CMK (cell line): ENCODE measurements at places on chromosomes 7 and 10.
A peak's percentile ranks its signal among the peaks of the same experiment; 100 is the strongest.

- DNase-seq = no peak
Observed at GRCh38 chr10:49614242-49615198, 683 bp downstream of the CHAT start.

DNA sequence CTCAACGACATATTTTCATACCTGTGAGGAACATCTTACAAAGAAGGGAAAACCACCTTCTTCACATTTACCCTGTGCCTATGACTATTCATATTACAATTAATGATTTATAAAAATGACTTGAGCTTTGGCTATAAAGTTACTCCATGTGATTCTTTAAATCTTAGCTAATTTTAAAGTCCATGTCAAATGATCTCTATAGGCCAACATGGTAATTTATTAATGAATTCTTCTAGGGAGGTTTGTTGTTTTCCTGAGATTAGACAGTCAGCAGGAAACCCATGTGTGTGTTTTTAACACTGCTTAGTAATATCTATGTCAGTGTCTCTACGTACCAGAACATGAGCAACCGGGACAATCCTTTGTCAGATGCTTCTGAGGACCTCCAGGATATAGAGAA is 307.3 kb downstream of the IPMK start:
- no peak for DNase-seq

- DNase-seq = no peak
Observed at GRCh38 chr10:69837261-69837660, 35.6 kb downstream of the COL13A1 start.

GRCh38 chr7:123784263-123784662 is 35.5 kb upstream of the WASL start:
- DNase-seq = no peak

DNA sequence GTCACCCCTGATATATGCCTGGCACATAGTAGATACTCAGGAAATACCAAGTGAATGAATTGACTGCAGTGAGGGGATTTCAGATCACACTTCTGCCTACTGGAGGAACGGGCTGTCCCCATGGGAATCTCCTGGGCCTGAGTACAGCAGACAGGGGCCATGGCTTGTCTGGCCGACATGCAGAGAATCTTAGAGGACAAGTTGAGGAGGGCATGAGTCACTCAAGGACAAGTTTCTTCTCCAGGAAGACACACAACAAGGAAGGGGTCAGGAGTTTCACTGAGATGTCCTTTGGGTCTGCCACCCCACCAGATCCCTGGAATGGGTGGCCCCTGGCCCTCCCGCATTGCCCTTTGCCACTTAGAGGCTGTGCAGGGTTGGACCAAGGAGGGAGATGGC is 20.7 kb downstream of the PLPP4 start:
- no peak for DNase-seq

DNA sequence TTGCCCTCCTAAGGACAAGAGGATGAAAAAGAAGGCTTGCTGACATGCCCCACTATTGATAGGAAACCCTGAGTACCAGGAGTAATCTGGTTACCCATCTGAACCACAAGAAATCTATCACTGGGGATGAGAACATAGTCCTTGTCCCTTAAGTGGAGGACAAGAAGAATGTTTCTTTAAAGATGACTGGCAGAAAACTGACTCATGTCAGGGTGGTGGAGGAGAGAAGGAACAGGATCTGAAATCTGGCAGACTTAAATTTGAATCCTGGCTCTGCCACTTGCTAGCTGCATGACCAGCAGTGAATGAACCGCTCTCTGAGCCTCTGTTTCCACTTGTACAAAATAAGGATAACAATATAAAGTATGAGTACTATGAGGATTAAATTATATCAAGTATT is 38.9 kb upstream of the XPNPEP1 start:
- DNase-seq = no peak

GRCh38 chr7:91683823-91684222 is 196.7 kb downstream of the MTERF1 start:
- peak; percentile 17 for DNase-seq

GRCh38 chr10:103733045-103733419 is 122.3 kb downstream of the SH3PXD2A start:
- DNase-seq = no peak

DNA sequence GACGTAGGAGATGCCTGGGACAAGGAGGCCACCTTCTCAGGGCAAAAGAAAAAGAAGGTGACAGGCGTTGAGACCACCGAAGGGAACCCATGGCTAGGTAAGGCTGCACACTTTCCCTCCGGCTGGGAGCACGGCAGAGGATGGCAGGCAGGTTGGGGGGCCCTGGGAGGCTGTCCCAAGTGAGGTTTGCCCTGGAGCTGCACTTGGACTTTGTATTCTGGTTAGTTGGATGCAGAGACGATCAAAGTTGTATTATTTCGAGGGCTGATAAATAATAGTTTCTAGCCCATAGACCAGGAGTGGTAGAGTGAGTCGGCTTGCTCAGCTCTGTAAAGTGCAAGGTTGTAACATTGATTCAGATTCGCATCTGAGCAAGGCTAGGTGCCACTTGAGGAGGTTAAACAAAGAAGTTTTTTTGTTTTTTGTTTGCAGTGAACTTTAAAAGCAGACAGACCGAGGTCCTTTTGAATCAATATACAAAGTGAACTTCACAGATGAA is 608 bp downstream of the ENTPD7 start:
- DNase-seq = no peak

GRCh38 chr7:43729924-43730248 is 563 bp upstream of the COA1 start:
- DNase-seq = no peak

DNA sequence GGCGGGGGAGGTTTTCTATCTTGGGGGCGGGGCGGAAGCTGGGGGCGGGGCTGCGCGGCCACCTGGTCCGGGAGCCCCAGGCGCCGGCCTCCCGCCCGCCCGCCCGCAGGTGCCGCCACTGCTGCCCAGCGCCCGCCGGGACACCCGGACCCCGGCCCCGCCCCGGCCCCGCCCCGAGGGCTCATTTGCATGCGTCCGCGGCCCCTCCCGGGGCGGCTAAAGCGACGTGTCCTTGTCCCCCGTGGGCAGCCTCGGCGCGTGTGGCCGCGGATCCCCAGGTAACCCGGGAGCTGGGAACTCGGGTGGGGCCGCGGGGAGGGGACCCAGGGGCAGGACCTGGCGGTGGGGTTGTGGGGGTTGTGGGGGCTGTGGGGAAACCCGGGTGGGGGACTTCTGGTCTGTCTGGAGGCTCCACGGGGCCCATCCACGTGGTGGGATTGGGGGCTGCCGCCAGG is at the start of gene BHLHA15:
Gene BHLHA15, plus strand, starts transcription at position 219 of the 455 bp plus-strand sequence. CDS start 871 bp downstream, outside the sequence.
- DNase-seq = no peak

GRCh38 chr10:132768346-132769248 is 17.4 kb downstream of the NKX6-2 start:
- DNase-seq = no peak

GRCh38 chr7:21426286-21427181 is 1.3 kb upstream of the SP4 start:
- no peak for DNase-seq

GRCh38 chr7:141864765-141865447 is 23.6 kb upstream of the PRSS37 start:
- DNase-seq = no peak

GRCh38 chr7:130966246-130967009 is 232.4 kb upstream of the KLF14 start:
- no peak for DNase-seq

DNA sequence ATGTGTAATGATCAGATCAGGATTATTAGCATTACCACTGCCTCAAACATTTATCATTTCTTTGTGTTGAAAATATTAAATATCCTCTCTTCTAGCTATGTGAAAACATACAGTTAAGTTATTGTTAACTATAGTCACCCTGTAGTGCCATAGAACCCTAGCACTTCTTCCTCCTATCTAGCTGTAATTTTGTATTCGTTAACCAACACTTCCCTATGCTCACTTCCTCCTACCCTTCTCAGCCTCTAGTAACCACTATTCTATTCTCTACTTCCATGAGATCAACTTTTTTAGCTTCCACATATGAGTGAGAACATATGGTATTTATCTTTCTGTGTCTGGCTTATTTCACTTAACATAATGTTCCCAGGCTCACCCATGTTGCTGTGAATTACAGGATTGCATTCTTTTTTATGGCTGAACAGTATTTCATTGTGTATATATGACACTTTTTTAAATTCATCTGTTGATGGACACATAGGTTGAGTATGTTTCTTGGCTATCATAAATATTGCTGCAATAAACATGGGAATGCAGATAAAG is 132.7 kb upstream of the RHOBTB1 start:
- DNase-seq = no peak

DNA sequence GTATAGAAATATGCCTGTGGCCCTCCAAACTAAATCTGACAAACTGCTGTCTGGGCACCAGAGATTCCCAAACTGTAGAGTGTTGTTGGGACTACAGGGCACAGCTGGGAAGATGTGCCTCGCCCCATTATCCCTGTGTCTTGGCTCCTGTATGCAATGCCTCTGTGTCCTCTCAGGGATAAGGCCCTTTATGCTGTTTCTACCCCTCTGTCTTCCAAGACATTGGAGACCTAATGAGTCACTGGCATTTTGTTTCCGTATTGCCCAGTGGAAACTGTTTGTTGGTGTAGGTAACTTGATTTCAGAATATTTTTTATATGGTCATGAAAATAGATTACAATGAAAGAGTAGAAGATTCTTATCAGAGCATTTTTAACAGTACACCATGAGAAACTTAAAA is 183.2 kb downstream of the GLI3 start:
- DNase-seq = no peak

GRCh38 chr10:17004801-17005380 is 124.7 kb downstream of the CUBN start:
- DNase-seq = no peak

- DNase-seq = no peak
Observed at GRCh38 chr7:2893411-2893861, 49.3 kb upstream of the GNA12 start.

DNA sequence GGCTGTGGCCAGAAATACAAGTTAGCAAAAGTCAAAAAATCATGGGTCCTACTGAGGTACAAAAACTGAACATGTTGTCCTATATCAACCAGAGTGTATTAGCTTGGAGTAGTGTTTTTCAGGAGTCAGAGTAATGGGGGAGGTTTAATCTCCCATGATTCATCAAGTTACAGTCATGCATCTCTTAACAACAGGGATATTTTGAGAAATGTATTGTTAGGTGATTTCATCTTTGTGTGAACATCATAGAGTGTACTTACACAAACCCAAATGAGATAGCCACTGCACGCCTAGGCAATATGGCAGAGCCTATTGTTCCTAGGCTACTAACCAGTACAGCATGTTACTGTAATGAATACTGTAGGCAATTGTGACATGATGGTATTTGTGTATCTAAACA is 14.9 kb upstream of the TES start:
- DNase-seq = no peak

GRCh38 chr10:100886091-100886490 is 26.7 kb upstream of the SLF2 start:
- DNase-seq = no peak

DNA sequence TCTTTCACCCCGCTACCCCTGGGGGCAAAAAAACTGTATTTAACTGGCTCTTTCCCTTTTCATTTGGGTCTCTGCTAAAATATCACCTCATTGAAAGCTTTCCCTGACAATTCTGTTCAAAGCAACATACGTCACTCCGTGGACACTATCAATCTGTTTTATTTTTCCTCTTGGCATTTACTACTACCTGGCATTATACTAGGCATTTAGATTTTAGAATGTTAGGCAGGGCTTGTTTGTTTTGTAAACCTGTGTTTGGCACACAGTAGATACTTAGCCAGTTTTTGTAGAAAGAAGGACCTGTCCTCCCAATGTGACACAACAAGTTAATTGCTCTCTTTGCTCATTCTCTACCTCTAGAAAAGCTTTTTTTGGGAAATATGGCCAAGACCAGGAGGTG is 26.5 kb upstream of the PDK4 start:
- no peak for DNase-seq

DNA sequence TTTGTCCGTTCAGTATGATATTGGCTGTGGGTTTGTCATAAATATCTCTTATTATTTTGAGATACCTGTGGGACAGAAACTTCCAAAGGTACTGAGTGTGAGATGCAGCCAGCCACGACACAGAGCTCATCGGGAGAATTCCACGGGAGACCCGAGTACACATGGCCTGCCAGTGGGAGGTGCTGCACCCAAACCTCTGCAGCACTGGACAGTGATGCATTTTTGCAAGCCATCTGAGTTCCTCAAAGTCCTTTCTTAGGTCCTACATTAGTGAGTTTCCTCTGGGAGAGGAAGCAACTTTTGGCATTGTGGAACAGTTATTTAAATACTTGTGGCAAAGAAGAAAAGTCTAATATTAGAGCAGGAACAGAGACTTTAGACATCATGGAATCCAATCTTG is 77.5 kb downstream of the ARID5B start:
- no peak for DNase-seq

- no peak for DNase-seq
Observed at GRCh38 chr7:91566402-91566732, 302.1 kb downstream of the FZD1 start.

DNA sequence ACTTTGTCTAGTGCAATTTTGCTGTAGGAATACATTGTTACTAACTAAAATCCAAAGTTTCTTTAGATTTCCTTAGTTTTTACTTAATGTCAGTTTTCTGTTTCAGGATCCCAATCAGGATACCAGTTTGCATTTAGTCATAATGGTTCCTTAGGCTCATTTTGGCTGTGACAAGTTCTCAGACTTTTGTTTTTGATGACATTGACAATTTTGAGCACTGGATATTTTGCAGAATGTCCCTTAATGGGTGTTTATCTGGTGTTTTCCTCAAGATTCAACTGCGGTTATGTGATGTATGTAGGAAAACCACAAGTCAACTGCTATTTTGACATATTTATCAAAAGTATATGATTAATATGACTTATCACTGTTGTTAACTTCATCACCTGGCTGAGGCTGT is 482.6 kb downstream of the PCDH15 start:
- DNase-seq = no peak

DNA sequence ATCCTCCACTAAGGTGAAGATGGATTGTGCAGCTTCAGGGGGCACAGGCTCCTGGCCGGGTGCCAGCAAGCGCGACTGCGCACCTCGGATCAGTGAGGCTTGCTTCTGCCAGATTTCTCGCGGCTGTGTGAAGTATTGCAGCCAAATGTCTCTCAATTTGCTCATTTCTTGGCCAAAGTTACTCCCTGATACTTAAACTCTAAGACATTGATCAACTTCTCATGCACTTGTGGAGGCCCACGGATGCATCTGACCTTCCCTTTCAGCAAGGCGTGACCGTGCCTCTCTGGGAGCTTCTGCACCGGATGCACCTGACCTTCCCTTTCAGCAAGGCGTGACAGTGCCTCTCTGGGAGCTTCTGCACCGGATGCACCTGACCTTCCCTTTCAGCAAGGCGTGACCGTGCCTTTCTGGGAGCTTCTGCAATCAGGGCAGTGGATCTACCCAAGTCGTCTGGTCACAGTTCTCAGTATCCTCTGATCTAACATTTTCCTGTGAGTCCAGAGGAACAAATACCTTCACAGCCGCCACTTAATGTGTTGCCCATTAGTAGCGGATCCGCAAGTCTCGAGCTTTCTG is 248.3 kb downstream of the ADARB2 start:
- DNase-seq = no peak
